ENCODE measurements at places on chromosomes 1 and 21. TPM values are rescaled to one million over a fixed set of nuclear protein-coding genes. Genes with fewer than 3 reads are reported as not detected.
A peak's percentile ranks its signal among the peaks of the same experiment; 100 is the strongest.

PLCH2 gene
- total RNA-seq = 6.9 TPM

PHLDA3 gene
- 5.7 TPM for total RNA-seq

SPRR1A gene
- total RNA-seq = not detected

S100A7A gene
- total RNA-seq = not detected

TIAM1 gene
- 43.7 TPM for total RNA-seq

MTARC2 gene
- total RNA-seq = not detected

COL11A1 gene
- total RNA-seq = not detected

FAAH gene
- total RNA-seq = 5.5 TPM

DNA sequence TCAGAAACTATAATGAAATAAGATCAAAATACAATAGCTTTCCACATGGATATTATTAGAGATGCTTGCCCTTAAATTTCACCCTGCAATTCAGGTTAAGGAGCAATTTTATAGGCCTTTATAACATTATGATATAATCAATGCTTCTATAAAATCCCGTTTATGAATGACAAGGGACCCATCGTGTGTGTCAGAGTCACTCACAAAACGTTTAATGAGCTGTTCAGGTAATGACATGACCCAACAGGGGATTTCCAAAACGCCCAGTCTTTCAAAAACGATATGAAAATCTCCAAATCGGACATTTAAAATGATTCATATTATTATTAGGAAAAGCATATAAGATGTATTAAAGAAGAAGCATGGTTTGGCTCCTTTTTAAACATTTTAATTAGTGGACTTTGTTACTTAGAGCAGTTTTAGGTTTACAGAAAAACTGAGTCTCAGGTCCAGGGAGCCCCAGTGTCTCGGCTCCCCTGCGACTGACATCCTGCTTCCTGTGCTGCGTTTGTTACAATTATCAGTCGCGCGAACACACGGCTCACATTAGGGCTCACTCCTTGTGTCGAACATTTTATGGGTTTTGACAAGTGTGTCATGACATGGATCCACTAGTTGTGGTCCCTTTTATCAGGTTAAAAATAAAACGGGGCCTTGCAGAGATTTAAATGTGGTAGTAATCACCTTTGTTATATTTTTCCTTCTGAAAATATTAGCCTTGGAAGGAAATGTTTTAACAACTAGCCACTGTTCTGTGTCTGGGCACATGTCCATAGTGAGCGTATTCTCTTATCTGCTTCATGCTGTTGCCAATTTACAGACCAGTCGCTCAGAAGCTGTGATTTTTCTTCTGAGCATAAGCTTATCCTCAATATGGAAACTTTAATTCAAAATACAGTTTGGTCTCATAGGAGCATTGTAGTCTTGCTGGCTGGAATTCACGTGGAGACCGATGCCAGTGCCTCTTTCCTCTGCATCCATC lies 52.0 kb upstream of the POFUT2 start:
- no peak for DNase-seq

GRCh38 chr1:30637183-30637980 lies 86.0 kb downstream of the MATN1 start:
- DNase-seq = no peak

DNA sequence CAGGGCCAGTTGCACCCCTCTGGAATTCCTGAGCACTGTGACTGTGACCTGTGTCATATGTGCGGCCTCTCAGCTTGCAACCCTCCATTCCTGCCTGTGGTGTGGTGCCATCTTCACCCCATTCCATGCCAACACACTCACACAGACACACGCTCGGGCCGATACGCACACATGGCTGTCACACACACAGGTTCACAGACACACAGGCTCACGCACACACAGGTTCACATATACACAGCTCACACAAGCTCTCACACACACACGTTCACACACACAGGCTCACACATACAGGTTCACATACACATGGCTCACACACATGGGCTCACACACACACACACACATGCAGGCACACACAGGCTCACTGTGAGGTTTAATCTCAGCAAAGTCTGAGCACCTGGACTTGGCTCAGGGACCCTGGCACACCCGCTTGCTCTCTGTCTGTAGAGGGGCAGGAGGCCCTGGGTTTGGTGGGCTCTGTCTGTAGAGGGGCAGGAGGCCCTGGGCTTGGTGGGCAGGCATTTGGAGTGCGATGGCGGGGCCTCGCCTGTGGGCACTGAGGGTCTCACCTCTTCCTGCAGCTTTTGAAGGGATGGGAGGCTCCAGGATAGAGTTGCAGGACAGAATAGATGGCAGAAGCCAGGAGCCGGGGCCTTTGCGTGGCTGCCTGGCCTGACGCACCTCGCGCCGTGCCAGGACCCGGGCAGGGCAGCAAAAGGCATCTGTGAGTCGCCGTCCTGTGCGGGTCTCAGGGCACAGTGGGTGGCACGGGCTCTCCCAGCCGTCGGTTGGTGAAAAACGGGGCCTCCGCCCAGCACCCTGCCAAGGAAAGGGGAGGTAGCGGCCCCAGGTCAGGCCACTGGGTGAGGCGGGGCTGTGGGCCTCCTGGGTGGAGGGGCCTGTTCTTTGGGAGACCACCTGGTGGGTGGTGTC lies 17.1 kb downstream of the COL18A1 start:
- no peak for DNase-seq

DNA sequence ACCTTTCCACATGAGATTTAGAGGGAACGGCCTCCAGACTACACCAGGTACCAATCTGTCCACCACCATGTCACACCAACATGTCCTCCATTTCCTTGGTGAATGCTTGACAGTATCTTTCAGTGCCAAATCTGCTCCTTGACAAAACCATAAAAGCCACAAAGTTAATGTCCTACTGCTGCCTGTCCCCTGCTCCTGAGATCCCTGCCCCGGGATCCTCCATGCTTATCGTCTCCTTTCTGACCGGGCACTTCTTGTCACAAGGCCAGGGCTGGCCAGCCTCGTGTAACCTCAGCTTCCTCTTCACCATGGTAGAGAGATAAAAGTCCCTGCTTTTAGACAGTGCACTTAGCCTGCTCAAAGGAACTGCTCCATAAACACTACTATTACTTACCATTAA lies 136.2 kb downstream of the NAV1 start:
- no peak for DNase-seq

GRCh38 chr1:99869304-99869703 lies 19.1 kb downstream of the AGL start:
- DNase-seq = no peak

DNA sequence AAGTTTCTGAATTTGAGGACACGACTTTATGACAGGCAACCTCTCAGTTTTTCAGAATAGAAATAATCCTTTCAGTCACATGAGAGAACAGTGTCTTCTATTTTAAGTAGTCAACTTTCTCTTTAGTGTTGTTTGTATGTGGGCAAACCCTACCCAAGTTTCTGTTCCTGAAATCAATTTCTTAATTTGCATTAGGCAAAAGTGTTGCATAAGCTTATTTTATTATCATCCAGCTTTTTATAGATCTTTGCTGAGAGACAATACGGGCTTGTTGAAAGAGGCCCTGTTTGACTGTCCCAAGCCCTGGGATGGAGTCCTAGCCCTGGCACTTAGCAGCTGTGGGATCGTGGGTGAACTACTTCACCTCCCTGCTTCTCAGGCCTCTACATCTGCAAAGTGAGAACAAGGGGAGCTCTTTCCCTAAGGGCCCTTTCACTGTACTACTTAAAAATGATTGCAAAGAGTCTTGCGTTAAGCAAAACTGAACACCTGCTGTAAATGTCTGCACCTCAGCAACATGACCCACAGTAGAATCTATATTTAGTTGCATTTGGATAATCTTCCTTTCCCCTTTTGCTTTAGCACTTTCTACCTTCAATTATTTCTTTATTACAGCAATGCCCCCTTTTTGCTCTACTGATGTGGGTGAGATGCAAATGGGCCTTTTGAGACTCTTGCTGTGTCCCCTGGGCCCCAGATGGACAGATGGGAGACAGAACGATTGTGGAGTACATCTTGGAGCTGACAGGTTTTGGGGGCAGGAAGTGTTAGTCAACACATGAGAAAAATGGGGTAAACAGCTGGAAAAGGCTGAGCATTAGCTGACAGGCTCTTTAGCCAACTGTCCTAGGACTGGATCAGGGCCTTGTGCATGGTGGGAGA lies 41.0 kb upstream of the SCAF4 start:
- no peak for DNase-seq

DNA sequence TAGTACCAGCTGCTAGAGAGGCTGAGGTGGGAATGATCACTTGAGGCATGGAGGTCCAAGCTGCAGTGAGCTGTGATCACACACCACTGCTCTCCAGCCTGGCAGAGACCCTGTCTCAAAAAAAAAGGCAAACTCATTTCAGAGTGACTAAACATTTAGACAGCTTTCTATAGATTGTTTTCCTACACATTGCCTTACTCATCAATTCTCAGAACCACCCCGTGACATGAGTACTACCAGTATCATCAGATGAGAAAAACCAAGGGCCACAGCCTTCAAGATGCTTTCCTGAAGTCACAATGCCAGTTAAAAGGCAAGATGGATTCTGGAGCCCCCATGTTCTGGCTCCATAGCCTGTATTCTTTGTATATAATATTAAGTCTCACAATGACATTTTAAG lies 22.4 kb upstream of the SMPDL3B start:
- peak; percentile 14 for DNase-seq

DNA sequence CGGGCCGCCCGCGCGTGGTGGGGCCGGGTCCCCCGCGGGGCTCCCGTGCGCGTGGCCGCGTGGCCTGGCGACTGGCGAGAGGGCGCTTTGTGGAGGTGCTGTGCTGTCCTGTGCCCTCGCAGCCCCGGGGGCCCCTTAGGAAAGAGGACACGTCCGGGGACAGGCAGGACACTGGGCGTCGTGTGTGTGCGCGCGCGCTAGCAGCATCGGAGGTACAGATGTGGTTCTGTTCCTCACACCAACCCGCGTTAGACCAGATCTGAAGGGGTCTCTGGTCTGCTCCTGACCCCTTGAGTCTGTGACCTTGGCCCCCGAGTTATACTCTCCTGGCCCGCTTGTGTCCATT lies 489 bp downstream of the ACTN2 start:
- DNase-seq = no peak

GRCh38 chr1:56473582-56474270 lies 105.6 kb downstream of the PLPP3 start:
- no peak for DNase-seq

GRCh38 chr1:31417148-31417547 lies 4.1 kb downstream of the SERINC2 start:
- no peak for DNase-seq

- no peak for DNase-seq
These were observed 2.7 kb upstream of the PDE9A start for GRCh38 chr21:42650441-42651421.

DNA sequence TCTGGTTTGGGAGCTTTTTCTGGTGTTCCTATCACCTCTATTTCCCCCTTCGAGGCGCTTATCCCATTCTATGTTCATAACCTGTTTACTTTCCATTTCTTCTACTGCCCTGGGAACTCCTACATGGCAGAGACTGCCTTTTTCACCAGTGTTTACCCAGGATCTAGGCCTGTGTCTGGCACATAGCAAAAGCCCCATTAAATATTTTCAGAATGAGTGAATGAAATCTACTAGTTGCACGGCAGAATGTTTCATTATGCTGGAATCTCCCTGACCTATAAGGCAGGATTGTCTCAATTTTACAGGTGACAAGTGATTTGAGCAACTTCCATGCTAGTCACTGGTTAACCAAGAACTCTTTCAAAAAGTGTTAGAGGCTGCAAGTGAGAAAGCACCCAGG lies 70.1 kb downstream of the PGM1 start:
- DNase-seq = no peak

DNA sequence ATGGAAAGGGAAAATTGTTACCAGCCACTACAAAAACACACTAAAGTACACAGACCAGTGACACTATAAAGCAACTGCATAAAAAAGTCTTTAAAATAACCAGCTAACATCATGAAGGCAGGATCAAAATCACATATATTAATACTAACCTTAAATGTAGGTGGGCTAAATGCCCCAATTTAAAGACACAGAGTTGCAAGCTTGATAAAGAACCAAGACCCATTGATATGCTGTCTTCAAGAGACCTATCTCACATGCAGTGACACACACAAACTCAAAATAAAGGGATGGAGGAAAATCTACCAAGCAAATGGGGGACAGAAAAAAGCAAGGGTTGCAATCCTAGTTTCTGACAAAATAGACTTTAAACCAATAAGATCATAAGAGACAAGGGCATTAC lies 246.3 kb downstream of the SEC16B start:
- DNase-seq = no peak

DNA sequence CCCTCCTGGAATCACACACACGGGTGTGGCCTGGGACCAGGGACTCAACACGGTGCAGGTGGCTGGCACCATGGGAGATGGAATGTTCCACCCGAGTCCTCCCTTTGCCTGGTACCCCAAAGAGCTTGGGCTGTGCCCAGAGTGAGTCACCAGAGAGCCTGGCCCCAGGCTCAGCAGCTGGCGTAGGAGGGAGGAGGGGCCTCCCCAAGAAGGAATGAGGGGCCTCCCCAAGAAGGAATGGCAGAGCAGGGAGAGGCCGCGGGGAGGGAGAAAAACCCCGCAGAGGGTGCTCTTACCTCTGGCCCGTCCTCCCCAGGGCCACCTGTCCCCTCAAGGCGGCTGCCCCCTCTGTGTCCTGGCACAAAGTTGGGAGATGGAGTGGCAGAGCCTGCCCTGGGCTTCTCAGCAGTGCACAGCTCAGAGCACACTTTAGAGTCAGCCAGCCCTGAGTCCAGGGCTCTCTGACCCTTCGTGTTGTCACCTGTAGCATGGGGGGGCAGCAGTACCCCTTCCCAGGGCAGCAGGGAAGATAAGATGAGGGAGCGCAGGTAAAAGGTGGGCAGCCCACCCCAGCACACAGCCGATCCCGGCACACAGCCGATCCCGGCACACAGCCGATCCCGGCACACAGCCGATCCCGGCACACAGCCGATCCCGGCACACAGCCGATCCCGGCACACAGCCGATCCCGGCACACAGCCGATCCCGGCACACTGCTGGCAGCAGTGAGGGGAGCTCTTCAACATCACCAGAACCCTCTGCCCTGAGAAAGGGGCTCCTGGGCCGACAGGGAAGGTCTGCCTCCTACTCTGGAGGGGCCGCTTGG lies 20.2 kb upstream of the KCNAB2 start:
- DNase-seq = peak; percentile 72

DNA sequence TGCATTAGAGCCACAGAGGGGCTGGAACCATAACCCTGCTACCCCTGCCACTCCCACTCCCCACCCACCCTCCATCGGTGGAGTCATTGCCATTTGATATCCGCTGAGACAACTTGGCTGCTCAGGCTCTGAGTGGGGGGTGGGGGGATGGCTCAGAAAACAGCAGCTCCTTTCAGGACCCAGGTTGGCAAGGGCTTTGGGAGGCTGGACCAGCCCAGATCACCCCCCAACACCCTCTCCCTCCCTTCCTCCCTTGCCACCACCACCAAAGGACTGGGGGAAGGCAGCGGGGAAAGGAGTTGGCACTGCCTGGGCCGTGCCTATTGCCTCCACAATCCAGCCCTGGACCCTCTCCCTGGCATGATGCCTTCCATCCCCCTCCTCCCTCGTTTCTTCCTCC lies 1.7 kb downstream of the KCNJ10 start:
- no peak for DNase-seq

- DNase-seq = no peak
These were observed 28.2 kb upstream of the SLC30A1 start for GRCh38 chr1:211606914-211607753.

- DNase-seq = no peak
These were observed 78.7 kb downstream of the ACTL8 start for GRCh38 chr1:17833661-17834501.

All from activated naive CD4-positive, alpha-beta T cell treated with anti-CD3 and anti-CD28 coated beads, Interleukin-2, amount 50 U/mL, for 72 hours (primary cell).